ENCODE measurements at places on chromosomes 2 and 18. TPM values are rescaled to one million over a fixed set of nuclear protein-coding genes. Genes with fewer than 3 reads are reported as not detected.

FAM161A gene
- 9.1 TPM for total RNA-seq

ANKRD29 gene
- total RNA-seq: not detected

- DNase-seq: no peak
Measured at GRCh38 chr2:111250448-111251030, 129.8 kb downstream of the BCL2L11 start.

GRCh38 chr2:68387408-68388350, 22.6 kb downstream of the PLEK start:
- DNase-seq: peak; percentile 29

- no peak for DNase-seq
Measured at GRCh38 chr2:180728928-180729559, 251.4 kb upstream of the UBE2E3 start.

DNA sequence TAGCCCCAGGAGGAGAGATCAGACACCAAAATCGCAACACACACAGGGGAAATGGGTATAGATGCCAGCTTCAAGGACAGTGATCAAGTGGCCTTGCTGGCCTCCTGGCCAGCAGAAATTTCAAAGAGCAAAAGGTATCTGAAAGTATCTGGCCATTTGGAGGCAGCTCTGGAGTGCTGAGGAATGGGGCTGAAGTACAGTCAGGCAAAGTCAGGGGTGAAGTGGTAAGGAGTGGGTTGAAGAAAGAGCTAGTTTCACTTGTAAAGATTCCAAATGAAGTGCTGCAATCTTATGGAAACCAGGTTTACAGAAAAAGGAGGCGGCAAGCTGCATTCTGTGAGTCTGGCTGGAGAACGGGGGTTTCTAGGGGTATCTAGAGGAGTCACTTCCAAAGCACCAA, 19.2 kb upstream of the PCBP1 start:
- no peak for DNase-seq

- DNase-seq: no peak
Measured at GRCh38 chr2:1641523-1641922, 102.8 kb downstream of the PXDN start.

DNA sequence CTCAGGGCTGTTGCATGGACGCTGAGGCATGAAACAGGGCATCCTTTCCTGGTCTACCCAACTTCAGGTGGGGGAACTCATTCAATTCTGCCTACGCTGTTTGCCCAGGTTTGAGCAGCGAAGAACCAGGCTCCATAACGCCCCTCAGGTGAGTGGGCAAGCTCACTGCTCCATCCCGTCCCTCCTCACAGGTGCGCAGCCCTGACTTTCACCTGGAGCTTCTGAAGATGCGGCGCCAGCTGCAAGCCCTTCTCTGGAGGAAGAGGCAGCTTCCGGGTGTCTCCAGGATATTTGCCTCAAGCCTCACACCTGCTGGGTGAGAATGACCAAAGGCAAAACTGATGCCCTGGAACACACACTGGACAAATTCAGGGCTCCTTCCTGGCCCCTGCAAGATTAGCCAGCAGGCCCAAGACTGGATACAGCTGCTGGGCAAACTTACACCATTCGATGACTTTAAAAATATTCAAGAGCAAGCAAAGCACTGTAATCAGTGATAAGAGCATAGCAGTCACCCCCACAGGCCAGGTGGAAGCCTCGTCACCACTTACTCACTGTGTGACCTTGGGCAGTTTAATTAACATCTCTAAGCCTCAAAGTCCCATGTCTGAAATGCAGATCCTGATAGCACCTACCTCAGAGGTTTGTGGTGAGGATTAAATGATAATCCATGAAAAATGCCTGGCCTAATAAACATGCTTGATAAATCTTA, 97.7 kb downstream of the GYPC start:
- DNase-seq: no peak

- no peak for DNase-seq
Measured at GRCh38 chr2:14896330-14897030, 264.0 kb downstream of the LRATD1 start.

DNA sequence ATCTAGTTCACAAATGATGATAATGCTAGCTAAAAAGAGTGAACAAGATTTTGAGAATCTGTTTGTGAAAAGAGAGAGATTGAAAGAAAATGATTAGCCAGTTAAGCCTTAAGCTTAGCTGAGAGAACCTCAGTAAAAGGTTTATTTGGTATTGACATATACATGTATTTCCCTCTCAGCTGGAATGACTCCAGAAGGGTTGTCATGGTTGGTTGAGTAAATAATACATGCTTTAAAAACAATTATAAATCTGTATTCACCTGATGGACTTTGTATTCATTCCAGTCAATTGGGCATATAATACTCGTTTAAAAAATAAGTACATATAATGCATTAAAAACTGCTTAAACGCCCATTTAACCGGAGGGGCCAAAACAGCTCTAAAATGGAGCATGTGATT, 181.4 kb downstream of the GRB14 start:
- DNase-seq: no peak

DNA sequence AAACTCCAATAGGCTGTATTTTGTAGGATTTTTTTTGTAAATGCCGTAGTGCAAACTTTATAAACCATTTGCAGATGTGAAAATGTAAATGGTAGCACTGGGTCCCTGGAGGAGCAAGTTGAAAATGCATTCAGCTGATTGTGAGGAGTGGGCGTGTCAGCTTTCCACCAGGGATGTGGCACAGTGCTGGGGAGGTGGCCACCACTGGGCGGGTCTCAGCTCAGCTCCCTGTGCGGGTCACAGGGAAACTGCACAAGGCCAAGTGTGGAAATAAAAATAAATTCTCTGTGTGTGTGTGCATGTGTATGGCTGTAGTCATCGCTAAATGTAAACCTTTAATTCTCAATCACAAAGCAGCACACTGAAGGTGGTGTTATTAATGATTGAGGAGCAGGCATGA, 137.2 kb upstream of the PXDN start:
- DNase-seq: no peak

Measured in activated T-cell treated with anti-CD3 and anti-CD28 coated beads, Interleukin-2, amount 50 U/mL, for 72 hours (primary cell).